ENCODE measurements at places on chromosomes 7 and 10. TPM values are rescaled to one million over a fixed set of nuclear protein-coding genes. Genes with fewer than 3 reads are reported as not detected.

The AKR1D1 gene
- polyA plus RNA-seq = not detected

The CASTOR2 gene
- 13.7 TPM for polyA plus RNA-seq

The NUTM2B gene
- 3.5 TPM for polyA plus RNA-seq

The TET1 gene
- polyA plus RNA-seq = 5.2 TPM

The HOXA7 gene
- polyA plus RNA-seq = not detected

The NUTM2A gene
- polyA plus RNA-seq = 3.0 TPM

The ARMC3 gene
- not detected for polyA plus RNA-seq

The PTF1A gene
- polyA plus RNA-seq = not detected

The TTYH3 gene
- 17.0 TPM for polyA plus RNA-seq

The MCM10 gene
- polyA plus RNA-seq = 0.70 TPM

The ZP3 gene
- not detected for polyA plus RNA-seq

The LIPF gene
- not detected for polyA plus RNA-seq

The NUPR2 gene
- not detected for polyA plus RNA-seq

The RTKN2 gene
- polyA plus RNA-seq = 4.5 TPM

The NRP1 gene
- 23.2 TPM for polyA plus RNA-seq

The NPFFR1 gene
- polyA plus RNA-seq = not detected

The SORCS1 gene
- polyA plus RNA-seq = 27.0 TPM

The NEUROG3 gene
- not detected for polyA plus RNA-seq

The UTF1 gene
- not detected for polyA plus RNA-seq

The PAX4 gene
- not detected for polyA plus RNA-seq

The FAM25A gene
- polyA plus RNA-seq = not detected

The EN2 gene
- polyA plus RNA-seq = not detected

The SUN3 gene
- polyA plus RNA-seq = not detected

The RASA4B gene
- polyA plus RNA-seq = 43.0 TPM

The ATG9B gene
- 1.2 TPM for polyA plus RNA-seq

The GIMAP4 gene
- polyA plus RNA-seq = not detected
